ENCODE measurements at places on chromosomes 5 and 9. TPM values are rescaled to one million over a fixed set of nuclear protein-coding genes. Genes with fewer than 3 reads are reported as not detected.

DNA sequence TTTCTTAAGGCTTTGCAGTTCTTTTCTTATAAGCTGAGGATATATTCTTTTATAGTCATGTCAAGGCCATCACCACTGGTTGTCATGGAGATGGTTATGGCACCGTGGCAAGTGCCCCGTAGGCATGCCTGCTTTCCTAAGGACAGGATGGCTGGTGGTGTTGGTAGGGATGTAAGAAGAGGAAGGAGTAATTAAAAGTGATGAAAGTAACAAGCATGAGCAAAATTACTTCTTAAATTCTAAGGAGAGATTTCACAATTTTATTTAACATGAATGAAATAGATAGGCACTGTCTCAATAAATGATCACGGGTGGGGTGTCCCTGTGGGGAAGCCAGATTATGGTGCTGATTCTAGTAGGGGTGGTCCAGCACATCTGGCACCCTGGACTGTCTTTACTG is 290.2 kb upstream of the KLF4 start:
- no peak for DNase-seq

DNA sequence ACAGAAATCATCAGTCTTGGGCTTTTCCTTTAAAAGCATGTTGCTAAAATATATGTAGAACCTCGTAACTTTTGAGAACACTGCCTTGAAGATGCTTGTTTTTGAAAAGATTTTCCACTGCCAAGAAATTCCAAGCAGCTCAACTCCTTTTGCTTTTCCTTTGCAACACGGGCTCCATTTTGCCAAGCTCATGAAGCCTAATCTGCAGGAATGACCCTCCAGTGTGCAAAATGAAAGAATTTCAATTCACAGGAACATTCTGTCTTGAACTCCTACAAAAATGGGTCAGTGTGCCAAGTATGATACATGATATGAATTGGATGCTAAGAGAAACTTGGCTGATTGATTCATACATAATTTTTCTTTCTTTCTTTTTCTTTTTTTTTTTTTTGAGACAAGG is 35.4 kb upstream of the ERCC6L2 start:
- DNase-seq = peak; percentile 43

GRCh38 chr9:99779277-99779676 is 42.4 kb upstream of the NR4A3 start:
- no peak for DNase-seq

GRCh38 chr5:3394891-3395599 is 200.6 kb upstream of the IRX1 start:
- DNase-seq = no peak

- no peak for DNase-seq
Observed at GRCh38 chr5:35736280-35736679, 118.6 kb downstream of the SPEF2 start.

- no peak for DNase-seq
Observed at GRCh38 chr5:146079695-146080373, 25.5 kb downstream of the PLAC8L1 start.

DNA sequence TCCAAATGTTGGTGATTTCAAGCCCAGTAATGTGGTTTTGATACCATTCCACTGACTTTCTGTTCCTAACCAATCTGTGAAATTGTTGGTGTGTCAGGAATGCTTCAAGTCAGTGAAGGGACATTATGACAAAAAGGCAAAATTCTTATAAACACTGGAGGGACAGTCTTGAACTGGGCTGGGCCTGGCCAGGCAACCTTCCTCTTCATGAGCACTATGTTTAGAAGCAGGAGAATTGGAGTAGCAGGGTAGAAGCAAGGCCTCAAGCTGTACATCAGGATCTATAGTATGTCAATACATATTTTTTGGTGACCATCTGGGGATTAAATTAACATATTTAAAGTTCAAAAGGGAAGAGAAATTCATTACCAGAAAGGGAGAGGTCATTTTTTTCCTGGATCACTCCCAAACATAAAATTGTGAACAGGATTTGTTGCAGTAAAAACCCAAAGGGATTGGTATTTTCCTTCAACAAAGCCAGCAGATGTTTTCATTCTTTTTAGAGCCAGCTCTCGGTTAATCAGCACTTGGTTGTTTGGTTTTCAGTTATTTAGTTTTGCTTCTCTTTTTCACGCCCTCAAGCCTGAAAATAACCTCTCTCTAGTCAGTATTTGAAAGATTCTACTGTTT is 77.9 kb upstream of the PIK3R1 start:
- no peak for DNase-seq

DNA sequence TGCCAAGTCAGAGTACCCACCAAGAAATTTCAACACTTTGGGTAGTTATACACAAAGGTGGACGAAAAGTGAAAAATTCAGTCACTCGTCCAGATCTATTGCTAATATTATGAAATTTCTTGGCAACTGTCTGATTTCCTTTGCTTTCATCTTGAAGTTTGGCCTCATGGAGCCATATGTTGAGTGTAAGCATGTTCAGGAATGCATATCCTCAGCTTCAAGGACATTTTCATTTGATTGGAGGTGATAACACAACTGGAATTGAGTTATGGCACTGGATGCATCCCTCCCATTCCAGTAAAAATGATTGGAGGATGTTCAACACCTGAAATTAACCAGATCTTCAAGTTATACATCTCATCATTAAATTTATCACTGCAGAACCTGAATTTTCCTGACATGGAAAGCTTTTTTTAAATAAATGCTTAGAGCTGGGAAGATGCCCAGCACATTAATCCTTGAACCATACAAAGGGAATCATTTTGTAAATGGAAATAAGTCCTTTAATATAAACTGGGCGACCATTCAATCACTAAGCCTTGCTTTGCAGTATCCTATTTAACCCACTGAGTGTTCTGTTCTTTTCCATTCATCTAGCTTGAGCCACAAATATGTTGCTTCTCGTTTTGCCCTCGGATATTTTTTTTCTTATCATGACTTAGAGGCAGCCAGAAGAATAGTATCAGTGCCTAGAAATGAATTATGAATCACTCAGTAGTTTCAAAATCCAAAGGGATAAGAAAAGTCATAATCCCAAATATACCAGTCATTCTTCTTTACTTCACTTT is 273.7 kb upstream of the PIK3R1 start:
- no peak for DNase-seq

DNA sequence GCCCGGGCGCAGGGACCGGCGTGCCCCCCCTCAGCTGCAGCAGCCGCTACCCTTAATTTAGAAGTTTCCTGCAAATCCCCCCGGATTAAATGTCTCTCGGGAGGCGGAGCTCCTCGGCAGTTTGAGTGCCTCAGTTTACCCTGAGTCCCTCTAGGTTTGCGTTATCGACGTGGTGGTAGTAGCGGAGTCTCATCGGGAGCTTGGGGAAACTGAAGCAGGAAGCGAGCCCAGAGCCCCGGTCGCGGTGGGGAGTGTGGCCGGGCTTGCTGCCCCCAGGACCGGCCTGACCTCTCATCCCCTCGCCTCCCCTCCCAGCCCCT is 529 bp upstream of the TPM2 start:
- no peak for DNase-seq

DNA sequence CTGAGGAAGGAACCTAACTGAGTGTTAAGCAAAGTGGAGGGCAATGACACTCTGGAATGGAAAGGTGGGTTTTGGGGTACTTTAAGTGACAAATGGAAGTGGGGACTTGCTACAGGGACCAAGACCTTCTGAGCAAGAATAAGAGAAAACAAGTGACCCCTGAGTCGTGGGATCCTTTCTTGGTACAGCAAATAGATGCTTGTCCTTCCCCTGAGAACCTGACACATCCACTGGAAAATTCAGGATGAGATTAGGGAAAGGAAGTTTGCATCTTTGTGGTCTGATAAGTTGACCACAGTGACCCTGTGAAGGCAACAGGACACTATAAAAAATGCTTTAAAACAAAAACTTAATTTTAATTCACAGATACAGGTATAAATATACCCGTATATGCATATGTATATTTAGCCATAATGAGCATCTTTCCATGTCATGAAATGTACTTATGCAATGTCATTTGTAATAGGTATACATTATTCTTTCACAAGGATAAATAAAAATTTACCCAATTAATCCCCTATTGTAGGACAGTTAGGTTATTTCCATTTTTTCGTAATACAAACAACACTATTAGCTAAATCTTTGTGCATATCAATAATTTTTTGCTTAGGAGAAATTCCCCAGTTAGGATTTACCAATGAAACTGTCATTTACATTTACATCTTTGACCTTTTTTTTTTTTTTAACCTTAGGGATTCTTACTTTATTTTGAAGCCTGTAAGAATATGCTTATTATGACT is 2.0 kb upstream of the IRF1 start:
- no peak for DNase-seq

- DNase-seq = peak; percentile 81
Observed at GRCh38 chr9:128192601-128193371, 1.4 kb upstream of the CIZ1 start.

DNA sequence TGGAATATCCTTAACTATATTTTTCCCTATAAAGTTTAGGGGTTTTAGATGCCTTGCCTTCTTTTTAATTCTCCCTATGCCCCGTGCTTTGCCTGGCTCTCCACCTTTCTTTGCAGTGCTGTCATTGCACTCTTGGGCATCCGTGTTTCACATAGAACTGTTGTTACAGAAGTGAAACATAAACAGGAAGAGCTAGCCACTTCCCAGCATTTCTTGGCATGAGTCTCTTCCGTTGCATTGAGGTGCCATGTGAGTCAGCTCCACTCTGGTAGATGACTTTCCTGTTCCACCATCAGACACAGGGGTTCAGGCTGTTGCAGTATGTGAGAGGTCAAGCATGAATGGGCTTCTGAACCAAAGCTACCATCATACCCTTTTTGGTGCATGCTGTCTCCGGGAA is 73.4 kb downstream of the ANGPTL2 start:
- no peak for DNase-seq

The CLINT1 gene
- 84.9 TPM for total RNA-seq

The HARS2 gene
- total RNA-seq = 40.2 TPM

DNA sequence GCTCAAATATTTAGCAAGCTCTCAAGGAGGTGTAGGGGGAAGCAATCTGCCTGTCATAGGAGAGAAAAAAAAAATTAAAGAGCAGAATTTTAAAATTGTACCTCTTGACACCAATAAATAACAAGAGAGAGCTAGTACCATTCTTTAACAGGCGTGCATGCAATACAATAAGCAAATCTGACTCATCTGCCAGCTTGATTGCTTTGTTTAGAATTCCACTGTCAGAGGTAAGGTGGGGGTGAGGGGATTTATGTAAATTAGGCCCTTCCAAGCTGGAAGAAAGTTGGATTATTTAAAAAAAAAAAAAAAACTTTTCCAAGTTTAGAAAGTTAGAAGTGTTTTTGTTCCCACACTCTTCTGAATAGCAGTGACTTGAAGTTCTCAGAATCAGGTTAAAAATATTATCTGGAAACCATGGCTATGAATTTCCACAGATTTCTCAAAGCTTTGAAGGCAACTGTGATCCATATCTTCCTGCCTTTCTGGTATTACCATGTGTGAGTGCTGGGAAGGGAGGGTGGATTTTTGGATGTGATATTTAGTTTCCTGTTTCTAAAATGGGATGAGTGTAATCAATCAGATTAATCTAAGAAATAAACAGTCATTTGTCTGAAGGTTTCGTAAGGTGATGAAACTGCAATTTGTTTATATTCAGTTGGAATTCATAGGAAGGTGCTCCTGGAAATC is 477.5 kb downstream of the TLE4 start:
- no peak for DNase-seq

The MEF2C gene
- 53.1 TPM for total RNA-seq

- no peak for DNase-seq
Observed at GRCh38 chr5:145509336-145510136, 325.6 kb downstream of the PRELID2 start.

The PAIP2 gene
- 150 TPM for total RNA-seq

DNA sequence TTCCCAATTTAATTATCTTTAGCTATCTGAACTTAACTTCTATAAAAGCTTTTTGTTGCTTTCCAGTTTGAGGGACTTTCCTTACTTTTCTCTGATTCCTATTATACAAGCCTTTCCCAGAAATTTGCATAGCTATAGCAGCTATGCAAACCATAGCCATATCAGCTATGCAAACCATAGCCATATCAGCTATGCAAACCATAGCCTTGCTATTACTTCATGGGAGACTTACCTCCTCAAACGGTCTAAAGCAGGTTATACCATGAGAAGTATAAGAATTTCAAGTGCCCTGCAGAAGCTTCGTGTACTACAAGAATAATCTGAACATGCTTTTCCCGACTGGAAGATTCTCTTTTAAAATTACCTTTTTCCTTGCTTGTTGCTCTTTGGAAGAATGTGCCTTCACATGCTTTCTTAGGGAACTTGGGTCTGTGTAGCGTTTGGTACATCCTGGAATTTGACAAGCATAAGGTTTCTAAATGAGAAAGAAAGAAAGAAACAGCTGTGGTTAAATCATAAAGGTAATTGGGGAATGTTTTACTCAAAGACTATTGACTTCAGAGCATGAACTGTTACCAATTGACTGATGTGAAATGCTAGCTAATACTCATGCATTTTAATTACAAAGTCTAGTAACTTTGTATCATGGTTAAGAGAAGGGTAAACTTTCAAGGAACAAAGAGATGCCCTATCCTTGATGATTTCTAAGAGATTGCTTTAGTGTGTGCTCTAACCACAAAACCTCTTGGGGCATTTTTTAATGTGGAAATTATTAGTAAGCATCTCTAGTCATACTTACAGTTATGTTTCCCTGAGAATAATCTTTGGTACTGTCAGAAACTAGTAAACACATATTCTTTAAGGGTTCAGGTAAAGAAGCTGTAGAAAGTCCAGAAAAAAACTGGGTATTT is 367.6 kb downstream of the GLIS3 start:
- no peak for DNase-seq

The TMOD1 gene
- 3.9 TPM for total RNA-seq

The SLC34A3 gene
- 0.25 TPM for total RNA-seq

DNA sequence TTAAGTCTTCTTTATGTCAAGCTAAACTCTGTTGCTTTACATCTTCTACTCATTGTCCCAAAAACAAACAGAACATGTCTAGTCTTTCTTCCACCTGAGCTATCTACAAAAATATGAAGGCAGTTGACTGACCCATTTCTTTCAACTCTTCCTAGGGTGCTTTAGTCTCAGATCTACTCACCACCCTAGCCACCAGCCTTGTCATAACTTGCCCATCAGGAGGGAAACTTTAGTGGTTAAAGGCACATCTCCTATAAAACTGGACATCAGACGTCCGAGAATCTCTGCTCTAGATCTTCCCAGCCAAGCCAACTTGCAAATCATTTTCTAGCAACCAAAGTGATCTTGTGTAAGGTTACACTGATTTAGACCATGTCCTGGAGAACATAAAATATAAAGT is 205.0 kb downstream of the ACTL7B start:
- no peak for DNase-seq

DNA sequence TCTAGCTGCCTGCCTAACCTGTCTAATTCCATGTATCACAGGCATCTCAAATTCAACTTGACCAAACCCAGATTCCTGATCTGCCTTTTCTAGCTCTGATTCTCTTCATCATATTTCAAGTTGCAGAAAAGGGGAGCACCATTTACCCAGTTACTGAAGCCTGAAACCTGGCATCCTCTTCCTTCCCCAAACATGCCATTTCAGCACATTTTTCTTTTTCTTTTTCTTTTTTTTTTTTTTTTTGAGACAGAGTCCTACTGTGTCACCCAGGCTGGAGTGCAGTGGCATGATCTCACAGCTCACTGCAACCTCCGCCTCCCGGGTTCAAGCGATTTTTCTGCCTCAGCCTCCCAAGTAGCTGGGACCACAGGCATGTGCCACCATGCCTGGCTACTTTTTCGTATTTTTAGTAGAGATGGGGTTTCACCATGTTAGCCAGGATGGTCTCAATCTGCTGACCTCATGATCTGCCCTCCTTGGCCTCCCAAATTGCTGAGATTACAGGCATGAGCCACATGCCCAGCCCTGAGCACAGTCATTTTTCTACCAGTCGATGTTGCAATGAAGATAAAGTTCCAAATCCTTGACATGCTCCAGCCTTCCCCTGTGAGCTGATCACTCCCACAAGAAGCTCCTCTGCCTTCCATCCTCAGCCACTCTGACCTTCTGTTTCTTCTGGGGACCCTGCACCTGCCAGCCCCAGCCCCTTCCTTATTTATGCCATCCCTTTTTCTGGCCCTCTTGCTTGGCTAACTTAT is 32.2 kb downstream of the ACER2 start:
- DNase-seq = no peak

All from testis (tissue), 5 donors.